Stimulated activated CD8-positive, alpha-beta memory T cell treated with anti-CD3 and anti-CD28 coated beads, Interleukin-2, amount 100 ng/mL, for 1 hour (primary cell): ENCODE measurements at places on chromosomes 4 and X.

DNA sequence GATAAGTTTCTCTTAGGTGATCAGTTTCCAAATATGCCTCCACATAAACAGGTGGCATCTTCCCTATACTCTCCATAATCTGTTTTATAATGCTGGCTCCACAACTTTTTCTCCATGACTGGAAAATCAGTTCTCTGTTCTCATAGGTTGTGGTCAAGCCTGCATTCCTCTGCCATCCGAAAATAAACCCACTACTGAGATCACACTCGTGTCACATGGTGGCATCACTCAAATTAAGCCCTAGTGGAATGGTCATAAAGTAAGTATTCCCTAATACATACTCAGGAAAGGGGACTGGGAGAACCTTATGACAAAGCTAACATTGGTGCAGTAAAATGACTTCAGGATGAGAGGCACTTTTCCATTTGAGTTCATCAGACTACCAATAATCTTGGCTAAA is 37.6 kb downstream of the MAGED4B start:
- DNase-seq, result no peak

DNA sequence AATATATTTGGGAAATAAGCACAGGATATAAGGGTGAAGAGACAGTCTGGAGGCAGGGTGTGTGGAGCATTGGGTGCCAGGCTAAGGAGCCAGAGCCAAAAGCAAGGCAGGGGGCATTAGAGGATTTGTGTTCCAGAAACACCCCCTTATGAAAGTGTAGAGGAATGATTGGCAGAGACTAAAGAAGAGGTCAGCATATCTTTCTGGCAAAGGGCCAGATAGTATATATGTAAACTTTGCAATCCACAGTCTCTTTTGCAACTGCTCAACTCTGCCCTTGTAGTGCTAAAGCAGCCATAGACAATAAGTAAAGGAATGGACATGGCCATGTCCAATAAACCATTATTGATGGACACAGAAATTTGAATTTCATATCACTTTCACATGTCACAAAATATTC is 3.6 kb upstream of the SLC9A6 start:
- no peak for DNase-seq

- DNase-seq, result no peak
Observed at GRCh38 chr4:76156635-76157034, 8.4 kb upstream of the NUP54 start.

GRCh38 chr4:139515531-139515958 is 40.5 kb downstream of the SETD7 start:
- no peak for DNase-seq

GRCh38 chrX:19682712-19683331 is 167.5 kb upstream of the MAP3K15 start:
- DNase-seq, result peak; percentile 45

GRCh38 chrX:130682990-130683389 is 220.0 kb downstream of the ENOX2 start:
- no peak for DNase-seq

- no peak for DNase-seq
Observed at GRCh38 chrX:11137543-11138139, 26.5 kb downstream of the HCCS start.

- DNase-seq, result no peak
Observed at GRCh38 chrX:142089193-142089592, 115.9 kb downstream of the MAGEC2 start.

DNA sequence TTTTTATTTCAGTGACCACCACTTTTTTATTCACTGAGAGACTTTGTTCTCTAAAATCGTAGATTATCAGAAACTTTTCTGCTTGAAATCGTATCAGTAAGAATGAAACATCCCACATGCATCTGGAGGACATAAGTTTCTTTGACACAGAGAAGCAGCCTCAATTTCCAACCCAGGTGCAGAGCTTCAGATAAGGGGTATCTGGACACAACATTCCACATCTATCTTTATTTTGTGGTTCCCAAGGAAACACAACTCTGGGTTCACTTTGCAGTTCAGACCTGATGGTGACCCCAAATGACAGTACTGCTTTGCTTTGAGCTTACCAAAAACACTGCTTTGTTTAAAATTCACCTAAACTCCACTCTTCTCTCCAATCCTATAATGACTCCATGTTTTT is 1.3 kb upstream of the CLCN5 start:
- no peak for DNase-seq

DNA sequence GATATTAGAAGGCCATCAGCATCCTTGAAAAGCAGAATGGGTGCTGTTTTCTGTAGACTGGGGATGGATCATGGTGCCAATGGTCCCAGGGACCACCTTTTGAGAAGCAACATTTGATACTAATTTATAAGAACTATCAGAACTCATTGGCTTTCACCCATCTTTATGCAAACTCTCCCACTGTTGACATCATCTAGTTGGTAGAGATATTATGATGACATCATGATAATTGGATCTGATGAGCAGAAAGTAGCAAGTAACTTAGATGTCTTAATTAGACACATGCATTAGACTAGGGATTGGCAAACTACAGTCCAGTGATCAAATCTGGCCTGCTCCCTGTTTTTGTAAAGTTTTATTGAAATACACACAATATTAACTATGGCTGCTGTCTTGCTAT is 181.0 kb downstream of the DCHS2 start:
- DNase-seq, result no peak

DNA sequence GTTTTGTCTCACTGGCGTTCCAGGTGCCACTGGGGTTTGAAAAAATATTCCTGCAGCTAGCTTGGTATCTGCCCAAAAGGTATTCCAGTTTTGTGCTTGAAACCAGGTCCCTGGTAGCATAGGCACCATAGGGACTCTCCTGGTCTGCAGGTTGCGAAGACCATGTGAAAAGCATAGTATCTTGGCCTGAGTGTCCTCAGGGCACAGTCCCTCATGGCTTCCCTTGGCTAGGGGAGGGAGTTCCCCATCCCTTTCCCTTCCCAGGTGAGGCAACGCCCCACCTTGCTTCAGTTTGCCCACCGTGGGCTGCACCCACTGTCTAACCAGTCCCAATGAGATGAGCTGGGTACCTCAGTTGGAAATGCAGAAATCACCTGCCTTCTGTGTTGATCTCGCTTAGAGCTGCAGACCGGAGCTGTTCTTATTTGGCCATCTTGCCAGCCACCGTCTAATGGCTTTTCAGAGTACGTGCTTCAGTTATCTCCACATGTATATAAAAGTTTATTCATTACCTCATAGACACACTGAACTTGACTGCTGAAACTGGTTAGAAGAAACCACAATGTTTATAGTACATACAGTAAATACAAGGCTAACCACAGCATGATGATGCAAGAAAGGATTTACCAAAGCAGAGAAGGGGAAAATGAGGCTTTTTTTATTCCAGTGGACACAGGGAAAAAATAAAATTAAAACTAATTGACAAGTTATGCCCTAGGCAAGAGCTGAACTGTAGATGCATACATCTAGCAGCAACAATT is 10.6 kb downstream of the PBDC1 start:
- no peak for DNase-seq

DNA sequence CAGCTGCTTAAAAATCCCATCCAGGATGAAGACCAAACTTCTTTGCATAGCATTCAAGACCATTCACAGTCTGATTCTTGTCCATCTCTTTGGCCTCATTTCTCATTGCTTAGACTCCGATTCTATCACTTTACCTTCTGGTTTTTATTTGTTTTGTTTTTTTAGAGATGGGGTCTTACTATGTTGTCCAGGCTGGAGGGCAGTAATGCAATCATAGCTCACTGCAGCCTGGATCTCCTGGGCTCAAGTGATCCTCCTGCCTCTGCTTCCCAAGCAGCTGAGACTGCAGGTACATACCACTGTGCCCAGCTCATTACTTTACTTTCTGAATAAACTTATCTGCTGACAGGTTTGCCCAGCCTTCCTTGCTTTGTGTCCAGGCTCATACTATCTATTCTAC is 152.8 kb downstream of the TMEM164 start:
- DNase-seq, result no peak

- no peak for DNase-seq
Observed at GRCh38 chr4:169996379-169997240, 29.6 kb downstream of the MFAP3L start.

- no peak for DNase-seq
Observed at GRCh38 chr4:140867356-140867755, 111.2 kb upstream of the TBC1D9 start.

DNA sequence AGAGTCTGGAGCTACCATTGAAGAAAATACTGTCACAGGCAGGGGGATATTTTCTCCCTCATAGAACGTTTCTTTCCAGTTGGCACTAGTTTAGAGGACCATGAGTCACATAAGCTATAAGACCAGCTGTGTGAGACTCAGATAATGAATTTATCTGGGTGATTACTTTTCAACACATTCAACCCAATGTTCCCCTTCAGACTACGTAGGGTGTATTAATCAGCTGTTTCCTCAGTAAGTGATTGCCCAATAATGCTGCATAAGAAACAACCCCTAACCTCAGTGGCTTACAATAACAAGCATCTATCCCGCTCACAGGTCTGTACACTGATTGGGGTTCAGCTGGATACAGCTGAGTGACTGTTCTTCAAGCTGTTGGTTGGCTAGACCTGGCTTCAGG is 38.1 kb downstream of the CBLL2 start:
- DNase-seq, result no peak

- no peak for DNase-seq
Observed at GRCh38 chrX:40867352-40867751, 132.0 kb upstream of the MED14 start.

DNA sequence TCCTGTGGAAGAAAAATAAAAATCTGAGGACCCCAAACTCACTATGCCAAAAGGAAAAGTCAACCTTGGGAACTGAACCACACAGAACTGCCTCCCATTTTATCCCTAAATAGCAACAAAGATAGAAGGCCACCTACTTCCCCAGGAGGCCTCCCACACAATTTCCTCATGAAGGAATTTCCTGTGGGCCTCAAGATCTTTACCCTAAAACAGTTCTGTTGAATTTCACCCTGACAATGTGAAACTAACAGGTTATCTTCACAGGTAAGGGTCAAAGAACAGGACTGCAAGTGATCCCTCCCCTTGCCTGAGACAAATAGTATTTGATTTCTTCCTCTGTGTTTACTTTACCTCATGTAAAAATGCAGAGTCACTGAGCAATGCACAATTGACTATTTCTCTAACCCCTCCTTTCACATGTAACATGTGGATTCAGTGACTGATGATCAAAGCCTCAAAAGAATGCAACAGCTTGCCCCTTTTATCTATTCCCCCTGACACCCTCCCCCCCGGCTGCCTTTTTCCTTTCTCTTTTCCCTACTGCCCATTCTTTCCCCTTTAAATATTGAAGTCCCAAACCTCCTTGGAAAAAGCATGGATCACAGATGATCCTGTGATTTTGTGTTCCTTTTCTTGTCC is 33.3 kb downstream of the MEPE start:
- no peak for DNase-seq

DNA sequence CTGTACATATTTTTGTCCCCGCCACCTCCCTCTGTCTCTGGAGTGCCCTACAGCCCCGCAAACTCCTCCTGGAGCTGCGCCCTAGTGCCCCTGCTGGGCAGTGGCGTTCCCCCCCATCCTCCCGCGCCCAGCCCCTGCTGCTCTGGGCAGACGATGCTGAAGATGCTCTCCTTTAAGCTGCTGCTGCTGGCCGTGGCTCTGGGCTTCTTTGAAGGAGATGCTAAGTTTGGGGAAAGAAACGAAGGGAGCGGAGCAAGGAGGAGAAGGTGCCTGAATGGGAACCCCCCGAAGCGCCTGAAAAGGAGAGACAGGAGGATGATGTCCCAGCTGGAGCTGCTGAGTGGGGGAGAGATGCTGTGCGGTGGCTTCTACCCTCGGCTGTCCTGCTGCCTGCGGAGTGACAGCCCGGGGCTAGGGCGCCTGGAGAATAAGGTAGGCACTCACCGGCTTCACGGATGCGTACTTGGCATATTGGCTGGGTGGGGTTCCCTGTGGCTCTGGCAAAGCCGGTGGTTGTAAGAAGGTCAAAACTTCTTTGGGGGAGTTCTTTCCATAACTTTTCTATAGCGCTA is 653 bp downstream of the HHIP start:
- DNase-seq, result no peak

GRCh38 chrX:47420962-47421361 is 50.6 kb downstream of the ZNF157 start:
- DNase-seq, result no peak

DNA sequence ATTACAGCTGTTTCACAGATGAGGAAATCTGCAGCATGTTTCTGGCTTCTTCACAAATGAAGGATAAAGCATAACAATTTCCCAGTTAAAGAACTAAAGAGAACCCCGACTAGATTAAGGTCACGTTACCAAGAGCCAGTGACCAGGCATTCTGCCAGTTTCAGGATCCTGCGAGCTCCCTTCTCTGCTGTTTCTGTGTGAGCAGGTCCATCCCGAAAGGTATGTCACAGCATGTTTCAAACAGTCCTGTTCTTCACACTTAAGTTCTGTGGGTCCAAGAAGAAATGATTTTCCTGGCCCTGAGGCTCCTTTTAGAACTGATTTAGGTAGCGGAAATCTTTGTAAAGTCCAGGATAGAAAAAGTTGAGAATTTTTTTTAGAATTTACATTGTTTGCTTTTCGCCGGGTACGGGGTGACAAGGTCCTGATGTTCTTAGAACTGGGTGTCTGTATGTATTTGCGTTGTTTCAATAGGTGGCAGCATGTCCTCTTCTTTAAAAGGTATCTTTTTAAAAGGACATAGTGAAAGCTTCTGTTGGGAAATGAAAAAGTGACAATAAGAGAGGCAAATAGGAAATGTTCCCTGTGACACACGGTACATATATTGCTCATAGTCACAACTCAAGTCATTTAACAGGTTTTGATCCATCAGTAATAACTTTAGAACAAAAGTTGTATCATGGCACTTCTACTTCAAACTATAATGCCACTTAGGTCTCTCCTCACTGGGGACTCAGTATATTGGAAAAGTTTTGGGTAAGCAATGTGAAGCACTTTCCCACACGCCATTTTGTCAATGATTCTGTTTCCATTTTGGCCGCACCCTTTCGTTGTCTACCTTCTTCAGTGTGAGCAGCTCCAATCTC is 18.4 kb downstream of the IL21 start:
- DNase-seq, result no peak

DNA sequence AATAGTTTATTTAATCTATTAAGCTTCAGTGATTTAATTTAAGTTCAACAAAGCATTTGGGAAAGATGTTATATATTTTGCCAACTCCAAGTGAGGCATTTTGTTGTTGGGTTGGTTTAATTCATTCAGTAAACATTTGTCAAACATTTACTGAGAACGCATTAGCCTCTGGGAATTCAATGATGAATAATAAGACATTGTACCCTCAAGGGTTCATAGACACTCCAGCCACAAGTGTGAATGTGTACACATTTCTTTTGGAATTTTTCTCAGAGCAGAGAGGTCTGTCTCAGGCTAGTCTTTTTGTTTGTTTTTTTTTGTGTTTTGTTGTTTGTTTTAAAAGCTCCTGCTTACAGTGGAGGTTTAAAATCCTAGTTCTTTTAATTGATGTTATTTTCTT is 203.9 kb downstream of the SOWAHB start:
- DNase-seq, result no peak
